ENCODE measurements at places on chromosomes 12 and 14. TPM values are rescaled to one million over a fixed set of nuclear protein-coding genes. Genes with fewer than 3 reads are reported as not detected.

SLCO1A2 gene
- total RNA-seq: not detected

VTI1B gene
- total RNA-seq: 72.8 TPM

GRCh38 chr14:44971459-44971858, 9.5 kb downstream of the TOGARAM1 start:
- no peak for DNase-seq

GRCh38 chr14:49218436-49219092, 367.6 kb downstream of the RPS29 start:
- no peak for DNase-seq

DNA sequence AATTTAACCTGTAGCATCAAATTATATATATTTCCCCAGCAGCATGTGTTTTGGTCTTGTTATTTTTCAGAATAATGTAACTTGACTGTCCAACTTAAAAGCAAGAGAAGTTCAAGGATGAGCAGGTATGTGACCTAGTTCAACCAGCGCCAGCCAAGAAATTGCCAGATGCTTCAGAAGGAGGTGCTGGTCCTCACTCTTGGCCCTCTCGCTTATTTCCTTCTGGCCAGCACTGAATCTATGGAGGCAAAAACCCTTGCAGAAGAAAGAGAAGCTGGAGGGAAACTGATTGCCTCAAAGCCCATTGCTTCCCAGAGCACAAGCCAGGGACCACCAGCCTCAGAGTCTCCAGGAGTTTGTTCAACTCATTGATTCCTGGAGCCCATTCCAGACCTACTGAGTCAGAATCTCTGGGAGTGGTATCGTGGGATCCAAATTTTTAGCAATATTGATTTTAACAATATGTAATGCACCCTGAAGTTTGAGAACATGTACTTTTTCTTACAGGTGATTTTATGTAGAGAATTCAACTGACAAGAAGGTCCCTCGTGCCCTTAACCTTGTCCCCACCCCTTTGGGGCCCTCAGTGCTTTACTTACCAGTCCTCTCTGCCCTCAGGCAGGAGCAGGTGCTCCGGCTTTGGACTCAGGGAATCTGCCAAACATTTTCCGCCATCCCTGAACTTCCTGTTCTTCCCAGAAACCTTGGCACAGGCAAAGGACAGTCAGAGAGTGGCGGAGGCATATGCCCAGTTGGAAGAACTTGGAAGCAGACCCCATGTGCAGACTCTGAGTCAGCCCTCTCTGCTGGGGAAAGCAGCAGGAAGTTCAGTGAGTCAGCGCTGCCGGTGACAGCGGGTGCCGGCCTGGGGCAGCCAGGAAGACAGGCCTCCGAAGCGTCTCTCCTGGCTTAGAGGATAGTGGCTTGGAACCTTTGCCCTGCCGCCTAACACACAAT, 10.4 kb downstream of the BEST3 start:
- peak; percentile 91 for DNase-seq

GRCh38 chr12:6234214-6234613, 34.0 kb downstream of the CD9 start:
- no peak for DNase-seq

DNA sequence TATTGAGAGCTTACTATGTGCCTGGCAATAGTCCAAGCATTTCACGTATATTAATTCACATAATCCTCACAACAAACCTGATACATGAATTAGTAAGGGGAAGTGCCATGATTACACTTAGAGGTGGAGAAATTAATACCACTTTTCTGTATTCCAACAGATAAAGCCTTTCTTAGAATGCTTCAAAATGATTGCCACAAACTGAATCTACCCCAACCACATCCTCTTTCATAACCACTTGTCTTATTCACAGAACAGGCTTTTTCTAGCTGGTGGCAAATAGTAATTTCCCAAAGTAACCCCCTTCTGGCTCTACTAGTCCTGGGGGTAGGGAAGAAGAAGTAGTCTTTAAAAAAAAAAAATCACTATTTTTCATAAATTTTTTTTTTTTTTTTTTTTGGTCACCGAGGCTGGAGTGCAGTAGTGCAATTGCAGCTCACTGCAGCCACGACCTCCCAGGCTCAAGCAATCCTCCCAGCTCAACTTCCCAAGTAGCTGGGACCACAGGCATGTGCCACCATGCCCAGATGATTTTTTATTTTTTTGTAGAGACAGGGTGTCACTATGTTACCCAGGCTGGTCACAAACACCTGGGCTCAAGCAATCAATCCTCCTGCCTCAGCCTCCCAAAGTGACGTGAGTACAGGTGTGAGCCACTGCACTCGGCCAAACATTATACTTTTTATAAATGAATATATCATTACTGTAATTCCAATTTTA, 59.0 kb upstream of the ARID2 start:
- peak; percentile 53 for DNase-seq

DNA sequence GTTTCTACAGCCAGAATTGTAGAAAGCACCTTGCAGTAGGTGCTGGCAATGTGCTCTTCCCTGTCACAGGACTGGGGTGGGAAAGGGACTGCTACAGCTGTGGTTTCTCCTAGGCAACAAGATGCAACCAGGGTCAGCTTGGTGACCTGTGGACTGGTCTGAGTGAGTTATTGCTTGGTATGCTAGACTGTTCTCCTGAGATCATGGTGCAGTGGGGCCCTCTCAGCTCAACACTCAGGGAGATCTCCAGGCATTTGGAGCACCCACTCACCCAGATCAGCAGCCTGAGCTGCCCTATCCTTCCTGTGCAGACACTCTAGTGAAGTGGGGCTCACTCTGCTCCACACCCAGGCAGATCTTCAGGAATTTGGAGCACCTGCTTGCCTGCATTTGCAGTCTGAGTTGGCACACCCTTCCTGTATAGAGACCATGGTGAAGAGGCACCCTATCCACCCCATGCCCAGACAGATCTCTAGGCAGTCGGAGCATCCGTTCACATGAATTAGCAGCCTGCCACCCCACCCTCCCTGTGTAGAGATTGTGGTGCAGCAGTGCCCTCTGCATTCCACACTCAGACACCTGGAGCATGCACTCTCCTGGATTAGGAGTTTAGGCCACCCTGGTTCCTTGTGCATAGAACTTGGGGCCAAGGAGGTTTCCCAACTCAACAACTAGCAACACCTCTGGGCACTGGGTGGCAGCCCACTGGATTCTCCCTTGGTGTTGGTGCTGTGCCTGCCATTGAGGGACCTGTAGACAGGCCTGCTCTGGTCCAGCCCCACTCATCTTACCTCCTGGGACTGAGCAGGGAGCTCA, 3.8 kb upstream of the FAM186B start:
- no peak for DNase-seq

- no peak for DNase-seq
Measured at GRCh38 chr14:95815226-95815690, 61.4 kb upstream of the TUNAR start.
